Psoas muscle (tissue), 8 donors: ENCODE measurements at places on chromosomes 6 and 20. TPM values are rescaled to one million over a fixed set of nuclear protein-coding genes. Genes with fewer than 3 reads are reported as not detected.

Gene HCRTR2
- total RNA-seq, result not detected

GRCh38 chr6:41676431-41676830 is 38.2 kb downstream of the MDFI start:
- DNase-seq, result no peak

Gene ZSCAN23
- total RNA-seq, result 0.37 TPM

DNA sequence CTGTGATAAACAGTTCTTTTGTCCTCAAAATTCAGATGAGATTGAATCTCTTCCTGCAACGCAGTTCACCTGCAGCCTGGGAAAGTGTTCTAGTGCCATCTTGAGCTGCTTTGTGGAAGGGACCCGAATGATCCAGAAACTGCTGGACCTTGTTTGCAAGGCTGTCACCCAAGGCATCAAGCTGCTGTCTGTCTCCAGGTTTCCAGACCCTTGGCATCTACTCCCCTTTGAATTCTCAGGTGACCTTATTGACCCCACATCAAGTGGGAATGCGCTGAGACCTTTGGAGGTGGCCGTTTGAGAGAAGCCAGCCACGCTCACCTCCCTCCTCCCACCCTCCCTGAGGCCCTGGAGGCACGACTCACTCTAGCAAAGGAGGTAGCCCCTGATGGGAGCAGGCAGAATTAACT is 112.5 kb downstream of the EDN3 start:
- no peak for DNase-seq

GRCh38 chr20:50027611-50028105 is 44.9 kb downstream of the SNAI1 start:
- DNase-seq, result peak; percentile 71

Gene TRAPPC3L
- total RNA-seq, result not detected

DNA sequence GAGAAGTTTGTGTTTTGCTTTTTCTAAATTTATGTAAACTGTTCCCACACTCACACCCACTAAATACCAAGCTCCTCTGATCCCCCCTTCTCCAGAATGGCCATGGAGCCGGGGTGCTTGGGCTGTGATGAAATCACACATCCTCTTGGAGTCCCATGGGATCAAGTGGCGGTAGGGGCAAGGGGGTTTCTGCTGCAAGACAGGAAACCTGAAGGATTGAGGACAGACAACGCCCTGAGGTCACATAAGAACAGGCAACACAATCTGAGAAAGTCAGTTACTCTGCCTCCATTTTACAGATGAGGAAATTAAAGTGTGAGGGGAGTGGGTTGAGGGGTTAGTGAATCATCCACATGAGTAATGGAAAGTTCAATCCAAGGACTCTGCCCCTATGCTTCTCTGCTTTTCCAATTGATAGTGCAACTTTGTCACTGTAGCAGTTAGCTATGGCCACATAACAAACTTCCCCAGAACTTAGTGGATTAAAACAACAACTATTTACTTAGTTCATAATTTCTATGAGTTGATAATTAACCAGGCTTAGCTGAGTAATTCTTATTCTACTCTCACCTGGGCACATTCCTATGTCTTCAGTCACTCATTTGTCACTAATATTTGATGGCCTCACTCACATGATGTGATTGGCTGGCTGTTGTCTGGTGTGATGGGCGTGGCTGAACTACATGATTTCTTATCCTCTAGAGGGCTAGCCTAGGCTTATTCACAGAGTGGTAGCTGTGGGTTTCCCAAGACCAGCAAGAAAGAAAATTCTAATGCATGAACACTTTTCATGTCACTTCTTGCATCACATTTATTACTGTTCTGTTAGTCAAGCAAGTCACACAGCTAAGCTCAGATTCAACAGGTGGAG is 311.1 kb upstream of the RNF24 start:
- DNase-seq, result no peak

Gene ADTRP
- total RNA-seq, result not detected

- no peak for DNase-seq
These were observed 196.9 kb downstream of the AKAP7 start for GRCh38 chr6:131331873-131332781.

- no peak for DNase-seq
These were observed 57.5 kb downstream of the SYNJ2 start for GRCh38 chr6:158039178-158039557.

Gene GUCA1A
- total RNA-seq, result not detected

DNA sequence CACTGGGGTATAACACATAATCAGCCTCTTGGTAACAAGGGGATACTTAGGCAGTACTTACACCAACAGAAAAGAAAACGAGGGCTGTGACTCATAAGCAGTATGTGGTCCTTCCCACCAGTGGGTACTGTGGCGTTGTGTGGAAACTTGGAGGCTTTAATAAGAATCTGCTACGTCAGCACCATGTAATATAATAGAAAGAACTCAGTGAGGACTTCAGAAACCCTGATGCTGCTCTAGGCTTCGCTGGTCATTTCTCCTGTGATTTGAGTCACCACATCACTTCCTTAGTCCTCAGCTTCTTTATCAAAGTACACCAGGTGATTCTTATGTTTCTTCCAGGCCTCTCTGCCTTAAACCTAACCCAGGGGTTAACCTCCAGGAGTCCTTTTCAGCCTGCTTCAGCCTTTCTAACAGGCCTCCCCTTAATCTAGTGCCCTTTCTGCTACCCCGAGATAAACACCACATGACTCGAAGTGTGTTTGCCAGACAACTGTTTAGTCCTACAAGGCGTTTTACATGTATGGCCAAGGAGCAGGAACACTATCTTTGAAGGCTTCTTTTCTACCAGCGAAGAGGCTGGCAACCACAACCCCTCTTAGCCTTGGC is 68.5 kb downstream of the FYN start:
- DNase-seq, result no peak

DNA sequence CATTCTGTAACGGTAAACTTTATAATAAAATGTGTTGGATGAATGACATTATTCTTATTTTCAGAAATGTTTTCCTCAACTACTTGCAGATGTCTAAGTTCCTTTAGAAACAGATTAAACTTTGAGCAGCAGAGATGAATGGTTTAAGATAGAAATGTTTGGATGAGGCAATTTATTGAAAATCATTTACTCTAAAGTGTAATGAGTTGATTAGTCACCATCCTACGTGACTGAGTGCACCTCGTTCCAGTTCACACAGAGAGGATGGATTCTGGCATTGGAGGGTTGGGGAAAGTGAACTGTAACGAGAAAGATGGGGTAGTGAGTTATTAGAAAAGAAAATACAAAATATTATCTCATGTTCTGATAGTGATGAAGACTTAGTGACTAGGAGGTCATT is 28.7 kb downstream of the SMPDL3A start:
- no peak for DNase-seq

Gene RNF39
- total RNA-seq, result not detected

DNA sequence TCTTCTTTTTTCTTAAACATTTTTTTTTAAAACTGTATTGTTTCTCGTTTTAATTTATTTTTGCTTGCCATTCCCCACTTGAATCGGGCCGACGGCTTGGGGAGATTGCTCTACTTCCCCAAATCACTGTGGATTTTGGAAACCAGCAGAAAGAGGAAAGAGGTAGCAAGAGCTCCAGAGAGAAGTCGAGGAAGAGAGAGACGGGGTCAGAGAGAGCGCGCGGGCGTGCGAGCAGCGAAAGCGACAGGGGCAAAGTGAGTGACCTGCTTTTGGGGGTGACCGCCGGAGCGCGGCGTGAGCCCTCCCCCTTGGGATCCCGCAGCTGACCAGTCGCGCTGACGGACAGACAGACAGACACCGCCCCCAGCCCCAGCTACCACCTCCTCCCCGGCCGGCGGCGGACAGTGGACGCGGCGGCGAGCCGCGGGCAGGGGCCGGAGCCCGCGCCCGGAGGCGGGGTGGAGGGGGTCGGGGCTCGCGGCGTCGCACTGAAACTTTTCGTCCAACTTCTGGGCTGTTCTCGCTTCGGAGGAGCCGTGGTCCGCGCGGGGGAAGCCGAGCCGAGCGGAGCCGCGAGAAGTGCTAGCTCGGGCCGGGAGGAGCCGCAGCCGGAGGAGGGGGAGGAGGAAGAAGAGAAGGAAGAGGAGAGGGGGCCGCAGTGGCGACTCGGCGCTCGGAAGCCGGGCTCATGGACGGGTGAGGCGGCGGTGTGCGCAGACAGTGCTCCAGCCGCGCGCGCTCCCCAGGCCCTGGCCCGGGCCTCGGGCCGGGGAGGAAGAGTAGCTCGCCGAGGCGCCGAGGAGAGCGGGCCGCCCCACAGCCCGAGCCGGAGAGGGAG is 580 bp downstream of the VEGFA start:
- DNase-seq, result peak; percentile 93

DNA sequence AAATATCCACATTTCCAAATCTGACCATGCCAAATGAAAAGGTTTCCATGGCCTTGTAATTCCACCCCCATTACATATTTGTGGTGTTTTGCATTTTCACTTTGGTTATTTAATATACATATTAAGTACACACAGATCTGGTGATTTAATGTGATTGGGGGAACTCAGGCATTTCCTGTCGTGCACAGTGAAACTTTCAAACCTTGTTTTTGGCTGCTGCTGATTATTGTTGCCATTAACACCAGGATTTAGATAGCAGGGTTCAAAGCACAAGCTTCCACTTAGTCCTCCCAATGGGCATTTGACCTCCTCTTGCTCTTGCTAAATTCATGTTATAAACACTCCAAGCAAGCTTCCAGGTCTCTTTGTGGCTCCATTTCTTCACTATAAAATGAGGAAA is 166.5 kb downstream of the SOBP start:
- DNase-seq, result no peak

Gene FAM83B
- 0.60 TPM for total RNA-seq

Gene ADGB
- total RNA-seq, result not detected

DNA sequence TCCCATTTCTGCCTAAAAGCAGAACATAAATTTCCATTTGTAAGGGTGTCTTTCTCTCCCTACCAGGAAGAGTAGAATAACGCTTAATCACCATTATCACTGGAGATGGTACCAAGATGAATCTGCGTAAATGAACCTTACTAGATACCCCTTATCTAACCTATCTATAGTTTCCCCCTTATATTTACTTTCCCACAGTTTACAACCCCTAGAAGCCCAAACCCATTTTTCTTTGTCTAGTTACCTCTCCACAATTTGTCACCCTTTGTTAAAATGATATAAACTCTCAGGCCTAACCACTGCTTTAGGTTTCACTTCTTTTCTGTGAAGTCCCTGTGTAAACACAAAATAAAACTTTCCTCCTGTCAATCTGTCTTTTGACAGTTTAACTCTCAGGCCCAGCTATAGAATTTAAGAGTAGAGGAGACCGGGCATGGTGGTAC is 45.5 kb downstream of the PCNA start:
- DNase-seq, result no peak

GRCh38 chr6:151082079-151082478 is 157.7 kb upstream of the AKAP12 start:
- DNase-seq, result no peak

DNA sequence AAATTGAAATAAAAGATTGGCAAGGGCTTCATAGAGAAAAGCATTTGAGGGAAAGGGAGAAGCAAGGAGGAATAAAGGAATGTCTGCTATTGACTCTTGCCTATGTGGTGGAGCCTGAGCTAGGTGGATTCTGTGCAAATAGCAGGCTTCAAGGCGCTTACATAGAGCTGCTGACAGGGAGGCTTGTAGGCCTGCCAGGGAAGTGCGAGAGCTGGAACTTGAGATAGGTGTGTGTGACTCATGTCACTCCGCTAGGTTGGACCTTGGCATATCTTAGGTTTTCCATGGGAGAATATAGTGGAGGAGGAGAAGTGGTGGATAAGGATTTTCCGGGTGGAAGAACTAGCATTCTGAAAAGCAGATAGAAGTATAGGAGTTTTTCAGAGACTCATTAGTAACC is 14.0 kb downstream of the SNRNP48 start:
- no peak for DNase-seq

GRCh38 chr20:54284928-54285704 is 77.2 kb downstream of the PFDN4 start:
- DNase-seq, result no peak

GRCh38 chr6:111579816-111580215 is 25.9 kb downstream of the TRAF3IP2 start:
- no peak for DNase-seq

DNA sequence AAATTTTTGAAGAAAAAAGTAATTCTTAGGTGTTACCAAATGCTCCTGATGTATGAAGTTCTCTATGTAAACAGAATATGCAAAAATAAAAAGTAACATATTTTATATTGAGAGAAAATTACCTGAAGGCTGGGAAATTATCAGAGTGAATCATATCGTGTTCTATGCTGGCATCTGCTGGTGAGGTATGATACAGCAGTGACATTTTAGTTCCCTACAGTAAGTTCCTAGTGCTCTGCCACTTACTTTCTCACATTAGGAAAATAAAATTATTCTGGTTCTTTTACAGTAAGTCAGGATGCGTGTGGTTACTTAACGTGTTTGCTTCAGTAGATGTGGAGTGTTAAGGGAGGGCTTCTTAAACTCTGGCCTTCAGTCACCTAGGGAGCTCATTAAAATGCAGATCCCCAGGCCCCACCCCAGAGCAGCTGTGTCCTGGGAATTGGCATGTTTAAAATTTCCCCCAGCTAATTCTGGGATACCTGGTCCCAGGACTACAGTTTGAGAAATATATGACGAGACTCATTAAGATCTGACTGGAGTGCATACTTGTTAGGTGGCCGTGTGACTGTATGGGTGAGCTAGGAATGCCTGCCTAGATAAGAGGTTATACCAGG is 3.2 kb downstream of the ACTR5 start:
- no peak for DNase-seq

Gene OR2J3
- not detected for total RNA-seq

DNA sequence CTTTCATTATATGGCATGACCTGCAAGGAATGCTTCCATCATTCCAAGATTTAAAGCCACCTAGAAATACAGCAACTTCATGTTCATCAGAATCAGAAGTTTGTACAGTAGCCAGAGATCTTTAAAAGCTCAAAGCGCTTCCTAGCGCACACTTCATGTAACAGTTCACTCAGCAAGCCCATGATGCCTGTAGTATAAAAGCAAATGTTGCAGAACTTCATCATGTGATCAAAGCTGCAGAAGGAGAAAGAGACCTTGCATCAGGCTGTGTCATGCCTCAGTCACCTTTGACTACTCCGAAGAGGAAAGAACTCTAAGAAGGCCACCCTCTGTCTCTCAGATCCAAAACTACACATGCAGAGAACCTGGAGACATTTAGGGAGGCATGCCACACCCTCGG is 78.5 kb downstream of the AGPAT4 start:
- DNase-seq, result no peak

DNA sequence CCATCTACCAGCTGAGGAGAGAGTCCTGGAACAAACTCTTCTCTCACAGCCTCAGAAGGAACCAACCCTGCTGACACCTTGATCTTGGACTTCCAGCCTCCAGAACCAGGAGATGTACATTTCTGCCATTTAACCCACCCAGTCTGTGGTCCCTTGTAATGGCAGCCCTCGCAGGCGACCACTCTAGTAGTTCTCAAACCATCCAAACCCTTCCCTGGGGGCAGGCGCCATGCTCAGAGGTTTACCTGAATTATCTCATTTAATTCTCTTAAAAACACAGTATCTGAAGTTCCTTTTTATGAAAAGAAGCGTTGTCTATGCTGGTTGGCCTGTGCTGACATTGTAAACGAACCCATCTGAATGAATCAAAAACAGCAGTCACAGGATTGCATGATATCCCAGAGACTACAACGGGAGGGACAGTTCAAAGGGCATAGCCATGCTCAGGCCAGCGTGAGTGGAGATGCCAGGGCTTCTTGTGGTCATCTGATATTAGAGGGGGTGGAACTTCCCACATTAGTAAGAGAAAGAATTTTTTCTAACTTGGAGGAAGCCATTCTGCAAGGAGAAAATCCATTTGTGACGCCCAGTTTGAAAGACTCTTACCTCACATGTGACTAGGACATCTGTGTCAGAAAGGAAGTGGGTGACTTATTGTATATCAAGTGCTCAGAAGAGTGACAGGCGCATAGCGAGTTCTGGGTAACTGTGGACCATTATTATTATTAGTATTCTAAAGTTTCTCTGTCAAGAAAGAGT is 17.2 kb upstream of the TAGAP start:
- no peak for DNase-seq
